Hematopoietic multipotent progenitor cell (in vitro differentiated cells): ENCODE measurements at places on chromosomes 12 and 14. TPM values are rescaled to one million over a fixed set of nuclear protein-coding genes. Genes with fewer than 3 reads are reported as not detected.

Gene RBP5
- total RNA-seq, result under 0.01 TPM

Gene INHBE
- not detected for total RNA-seq

Gene CACNA1C
- 0.54 TPM for total RNA-seq

Gene KIF5A
- total RNA-seq, result 1.3 TPM

Gene HOXC5
- not detected for total RNA-seq

- DNase-seq, result no peak
Measured at GRCh38 chr12:77377116-77377515, 311.7 kb upstream of the E2F7 start.

DNA sequence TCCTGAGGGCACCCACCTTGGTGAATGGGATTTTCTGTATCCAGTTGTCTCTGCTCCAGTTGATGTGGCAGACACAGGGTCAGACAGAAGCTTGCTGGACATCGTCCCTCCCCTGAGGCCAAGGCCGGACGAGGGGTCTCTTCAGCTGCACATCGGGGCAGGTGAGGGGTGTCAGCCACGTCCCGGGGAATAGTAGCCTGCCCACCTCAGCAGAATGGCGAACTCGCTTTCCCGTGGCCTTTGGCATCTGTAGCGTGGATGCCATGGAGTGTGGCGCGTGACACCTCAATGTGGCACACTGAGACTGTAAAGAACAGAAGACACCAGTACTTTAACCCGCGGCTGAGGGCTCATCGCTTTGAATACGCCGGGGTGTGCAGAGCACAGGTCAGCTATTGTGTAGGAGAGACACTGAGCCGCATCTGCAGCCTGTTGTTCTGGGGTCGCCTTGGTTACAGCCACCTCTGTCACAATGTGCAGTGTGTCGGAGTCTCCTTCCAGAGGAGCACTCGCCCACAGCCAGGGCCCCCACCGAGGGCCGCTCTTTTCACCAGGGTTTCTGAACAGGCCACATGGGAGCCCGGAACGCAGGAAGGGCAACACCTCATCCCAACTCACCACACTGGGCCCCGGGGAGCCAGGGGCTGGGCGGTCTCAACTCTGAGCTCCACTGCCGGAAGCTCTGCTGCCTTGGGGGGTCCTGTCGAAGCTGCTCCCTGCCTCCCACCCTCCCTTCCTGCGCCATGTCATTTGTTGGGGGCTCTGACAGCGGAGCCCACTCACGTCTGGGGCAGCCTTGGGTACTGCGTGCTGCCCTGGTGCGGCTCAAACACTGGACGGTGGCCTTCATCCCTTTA is 77.0 kb downstream of the ADGRD1 start:
- no peak for DNase-seq

DNA sequence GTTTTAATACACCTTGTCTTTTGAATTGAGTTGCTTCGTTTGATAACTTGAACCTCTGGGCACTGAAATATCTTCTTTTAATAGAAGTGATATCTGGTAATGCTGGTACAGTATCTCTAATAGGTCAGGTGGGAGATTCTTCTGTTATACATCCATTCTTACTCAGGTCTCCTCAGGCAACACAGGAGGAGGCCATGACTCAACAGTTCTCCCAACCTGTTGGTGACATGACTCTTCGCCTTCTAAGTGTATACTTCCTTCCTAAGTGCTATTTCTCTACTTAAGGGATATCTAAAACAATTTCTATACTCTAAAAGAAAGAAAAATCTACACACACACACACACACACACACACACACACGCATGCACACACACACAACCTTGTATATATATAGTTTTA is 509.1 kb downstream of the PCNX1 start:
- DNase-seq, result no peak

Gene USP44
- 0.54 TPM for total RNA-seq

- no peak for DNase-seq
Measured at GRCh38 chr14:83746336-83746735, 1783.6 kb upstream of the FLRT2 start.

- DNase-seq, result no peak
Measured at GRCh38 chr14:58598028-58598803, 39.5 kb upstream of the DACT1 start.

Gene SERPINA6
- total RNA-seq, result under 0.01 TPM

Gene DPPA3
- not detected for total RNA-seq

- no peak for DNase-seq
Measured at GRCh38 chr12:67671892-67672291, 23.3 kb downstream of the DYRK2 start.

Gene GYS2
- total RNA-seq, result not detected

GRCh38 chr12:87304406-87304805 is 724.8 kb downstream of the C12orf50 start:
- DNase-seq, result no peak

Gene CLEC7A
- total RNA-seq, result 2.4 TPM

DNA sequence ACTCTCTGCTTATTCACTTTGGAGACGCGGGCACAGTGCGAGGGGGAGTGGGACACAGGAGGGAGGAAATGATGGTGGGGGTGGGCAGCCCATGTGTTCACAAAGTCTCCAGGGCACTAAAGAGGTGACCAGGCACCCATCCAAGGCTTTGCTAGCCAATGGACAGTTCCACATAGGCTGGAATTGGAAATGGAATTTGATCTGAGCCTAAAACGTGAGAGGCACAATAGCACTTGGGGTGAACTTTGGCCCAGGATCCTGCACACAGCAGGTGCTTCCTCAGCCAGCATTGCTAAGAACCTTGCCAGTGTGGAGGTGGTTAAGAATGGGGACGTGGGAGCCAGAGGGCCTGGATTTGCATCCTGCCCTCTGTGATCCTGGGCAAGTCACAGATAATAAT is 193.8 kb downstream of the CHST11 start:
- no peak for DNase-seq

DNA sequence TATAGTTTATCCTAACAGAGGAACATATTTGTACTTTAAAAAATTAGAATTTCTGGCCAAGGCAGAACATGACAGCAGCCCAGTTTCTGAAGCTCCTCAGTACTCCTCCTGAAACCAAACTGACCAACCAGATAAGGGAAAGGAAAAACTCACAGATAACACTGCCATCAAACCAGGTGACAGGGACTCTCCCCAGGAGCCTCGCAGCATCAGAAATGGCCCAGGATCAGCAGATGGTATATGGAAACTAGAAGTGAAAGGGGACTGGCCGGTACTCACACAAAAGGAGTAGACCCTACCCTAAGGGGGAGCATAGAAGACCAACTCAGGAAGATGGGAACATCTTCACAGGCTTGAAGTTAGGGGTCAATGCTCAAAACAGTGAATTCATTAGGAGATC is 22.0 kb downstream of the GALC start:
- DNase-seq, result no peak

DNA sequence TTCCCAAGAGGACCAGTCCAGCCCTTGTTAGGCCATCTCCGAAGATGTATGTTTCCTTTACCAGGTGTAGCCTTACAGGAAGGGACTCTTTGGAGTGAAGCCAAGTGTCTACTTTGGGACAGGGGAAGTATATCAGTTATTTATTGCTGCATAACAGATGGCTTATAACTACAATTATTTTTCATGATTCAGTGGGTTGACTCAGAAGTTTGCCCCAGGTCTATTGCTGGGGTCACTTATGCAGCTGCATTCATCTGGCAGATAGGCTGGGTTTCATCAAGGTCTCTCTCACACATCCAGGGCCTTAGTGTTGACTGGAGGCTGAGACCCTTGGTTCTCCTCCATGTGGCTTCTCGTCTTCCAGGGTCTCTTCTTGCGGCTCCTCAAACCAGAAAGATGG is 170.1 kb downstream of the NRXN3 start:
- DNase-seq, result no peak

DNA sequence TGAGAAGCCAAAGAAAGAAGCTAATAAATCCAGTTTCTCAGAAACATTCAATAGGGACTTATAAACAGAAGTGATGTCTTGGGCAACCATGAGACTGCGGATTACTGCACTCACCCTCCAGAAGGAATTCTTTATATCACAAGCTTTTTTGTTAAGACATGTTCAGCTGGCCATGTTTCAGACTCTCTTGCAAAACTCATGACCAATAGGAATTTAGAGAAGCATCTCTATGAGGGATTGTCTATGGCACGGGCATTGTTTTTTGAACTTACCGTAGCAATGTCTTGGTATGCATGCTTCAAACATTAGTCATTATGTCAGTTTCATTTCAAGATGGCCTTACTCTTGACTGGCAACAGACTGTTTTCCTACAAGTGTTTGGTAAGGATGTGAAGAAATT is 15.5 kb upstream of the ZNF268 start:
- DNase-seq, result no peak

Gene GPRC5D
- total RNA-seq, result not detected

Gene CMKLR1
- total RNA-seq, result 0.27 TPM

Gene AQP2
- under 0.01 TPM for total RNA-seq

DNA sequence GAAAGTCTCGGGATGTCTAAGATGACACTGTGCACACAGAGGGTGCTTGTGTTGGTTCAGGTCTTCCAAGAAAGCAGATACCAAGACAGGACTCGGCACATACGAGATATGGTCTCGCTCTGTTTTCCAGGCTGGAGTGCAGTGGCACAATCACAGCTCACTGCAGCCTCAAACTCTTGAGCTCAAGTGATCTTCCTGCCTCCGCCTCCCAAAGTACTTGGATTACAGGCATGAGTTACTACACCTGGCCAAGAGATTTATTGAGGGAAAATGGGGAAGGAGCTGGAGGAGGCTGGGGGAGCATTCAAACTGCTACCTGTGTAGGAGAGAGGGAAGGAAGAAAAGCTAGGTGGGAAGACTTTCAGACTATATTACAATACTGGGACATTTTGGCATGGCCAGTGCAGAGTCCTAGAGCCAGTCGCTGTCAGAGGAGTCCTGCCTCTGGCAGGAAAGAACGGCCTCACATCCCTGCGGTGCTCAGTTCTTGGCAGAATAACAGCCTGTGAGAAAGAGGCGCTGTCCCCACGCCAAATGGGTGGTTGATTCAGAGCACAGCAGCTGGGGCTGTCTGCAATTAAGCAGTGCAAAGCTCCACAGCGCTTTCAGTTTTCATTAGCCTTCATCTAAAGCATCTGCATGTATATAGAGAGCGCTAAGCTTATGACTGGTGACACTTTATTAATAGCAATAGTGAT is 18.3 kb downstream of the SLC17A8 start:
- DNase-seq, result no peak

DNA sequence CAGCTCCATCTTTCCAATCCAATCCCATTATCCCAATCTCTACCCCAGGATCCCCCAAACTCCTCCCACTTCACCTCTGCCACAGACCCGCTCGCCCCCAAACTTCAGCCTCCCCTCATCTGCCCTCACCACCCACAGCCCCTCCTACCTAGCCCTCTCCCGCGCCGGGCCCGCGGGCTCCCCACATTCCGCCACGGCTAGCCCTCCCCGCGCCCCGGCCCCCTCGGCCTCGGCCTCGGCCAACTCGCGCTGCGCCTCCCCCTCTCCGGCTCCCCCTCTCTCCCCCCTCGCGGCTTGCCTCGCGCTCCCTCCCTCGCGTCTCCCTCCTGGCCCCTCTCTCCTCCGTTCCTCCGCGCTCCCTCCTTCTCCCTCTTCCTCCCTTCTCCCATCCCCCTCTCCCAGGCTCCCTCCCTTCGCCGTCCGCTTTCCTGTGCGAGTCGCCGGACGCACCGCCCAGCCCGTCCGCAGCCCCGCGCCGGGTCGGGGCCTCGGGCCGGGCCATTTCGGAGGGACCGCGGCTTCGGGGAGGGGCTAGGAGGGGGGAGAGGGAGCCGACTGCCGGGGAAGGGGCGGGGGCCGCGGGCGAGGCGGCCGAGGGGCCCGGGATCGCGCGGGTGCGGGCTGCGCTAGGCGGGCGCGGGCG is at the start of gene ATN1:
Gene ATN1 (plus strand): TSS at position 581 of the 643 bp plus-strand sequence. CDS start 6,043 bp downstream, outside the sequence.
- DNase-seq, result no peak

Gene KCNH3
- total RNA-seq, result 2.2 TPM

DNA sequence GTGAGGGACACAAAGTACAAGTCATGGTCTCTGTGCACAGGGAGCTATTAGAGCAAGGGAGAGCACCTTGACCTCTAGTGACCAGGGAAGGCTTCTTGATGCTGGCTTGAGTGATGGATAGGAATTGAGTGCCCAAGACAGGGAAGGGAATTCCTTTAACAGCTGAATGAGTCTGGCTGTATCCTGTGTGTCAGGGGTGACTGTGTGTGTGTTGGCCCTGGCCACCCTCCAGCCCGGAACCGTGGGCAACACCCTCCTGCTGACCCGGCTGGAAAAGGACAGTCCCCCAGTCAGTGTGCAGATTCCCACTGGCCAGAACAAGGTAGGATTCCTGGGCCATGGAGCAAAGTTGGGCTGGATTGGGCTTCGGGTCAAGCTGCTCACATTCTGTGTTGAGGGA is 5.5 kb upstream of the PFDN5 start:
- no peak for DNase-seq

GRCh38 chr12:9707356-9707755 is 25.5 kb downstream of the CLECL1 start:
- DNase-seq, result no peak

Gene CD9
- total RNA-seq, result 70.0 TPM

GRCh38 chr12:674272-674781 is 11.1 kb upstream of the NINJ2 start:
- peak; percentile 47 for DNase-seq

GRCh38 chr12:110266381-110266960 is 14.6 kb upstream of the ATP2A2 start:
- no peak for DNase-seq

- no peak for DNase-seq
Measured at GRCh38 chr12:89494411-89495231, 30.0 kb downstream of the GALNT4 start.

Gene IFI27L2
- total RNA-seq, result 64.6 TPM

- no peak for DNase-seq
Measured at GRCh38 chr12:7155471-7156034, 25.4 kb downstream of the CLSTN3 start.

Gene ZFHX2
- total RNA-seq, result 0.81 TPM

- DNase-seq, result peak; percentile 42
Measured at GRCh38 chr12:109804820-109805761, 28.1 kb downstream of the TRPV4 start.

DNA sequence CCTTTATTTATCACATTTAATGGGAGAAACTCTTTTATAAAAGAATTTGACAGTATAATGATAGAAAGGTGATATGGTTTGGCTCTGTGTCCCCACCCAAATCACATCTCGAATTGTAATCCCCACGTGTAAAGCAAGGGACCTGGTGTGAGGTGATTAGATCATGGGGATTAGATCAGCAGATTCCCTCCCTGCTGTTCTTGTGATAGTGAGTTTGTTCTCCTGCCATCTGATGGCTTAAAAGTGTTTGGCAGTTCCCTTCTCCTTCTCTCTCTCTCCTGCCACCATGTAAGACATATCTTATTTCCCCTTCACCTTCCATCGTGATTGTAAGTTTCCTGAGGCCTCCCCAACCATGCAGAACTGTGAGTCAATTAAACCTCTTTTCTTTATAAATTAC is 1110.3 kb downstream of the FLRT2 start:
- no peak for DNase-seq
